ENCODE measurements at places on chromosomes 1 and 21. TPM values are rescaled to one million over a fixed set of nuclear protein-coding genes. Genes with fewer than 3 reads are reported as not detected.

The FCRL6 gene
- polyA plus RNA-seq, result 0.55 TPM

The FBXO2 gene
- polyA plus RNA-seq, result 12.5 TPM

The LRRC42 gene
- polyA plus RNA-seq, result 17.8 TPM

DNA sequence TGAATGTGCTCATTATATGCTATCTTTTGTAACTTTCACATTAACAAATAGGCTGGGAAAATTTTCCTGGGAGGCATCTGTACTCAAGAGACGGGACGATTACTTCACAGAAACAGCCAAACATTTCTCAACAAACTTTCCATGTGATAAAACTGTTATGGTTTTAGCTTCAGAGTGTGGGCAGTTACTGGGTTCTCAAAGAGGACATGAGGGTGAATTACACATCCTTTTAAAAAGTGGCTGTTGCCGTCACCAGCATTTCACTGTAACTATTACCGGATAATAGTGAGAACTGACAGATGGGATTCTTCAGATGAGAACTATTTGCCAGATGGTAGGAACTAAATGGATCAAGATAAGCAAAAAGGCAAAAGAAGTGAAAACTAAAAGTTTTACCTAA, 109.1 kb downstream of the APP start:
- DNase-seq, result no peak
- H3K27ac ChIP-seq, result no peak overlapping the region
- no peak overlapping the region for H3K4me3 ChIP-seq
- peaks cover 6% of the 10 kb centered on the region for H3K4me1 ChIP-seq
- H3K36me3 ChIP-seq, result no peaks in the 10 kb centered on the region

The LCE1F gene
- polyA plus RNA-seq, result not detected

- no peak overlapping the region for H3K27ac ChIP-seq
- DNase-seq, result no peak
- H3K27me3 ChIP-seq, result no peaks in the 10 kb centered on the region
- H3K4me1 ChIP-seq, result no peaks in the 10 kb centered on the region
- H3K4me3 ChIP-seq, result no peak overlapping the region
These were observed 1.6 kb upstream of the PMF1 start for GRCh38 chr1:156211243-156211642.

The GJA5 gene
- polyA plus RNA-seq, result 7.7 TPM

- H3K4me1 ChIP-seq, result peaks cover 14% of the 10 kb centered on the region
- H3K4me3 ChIP-seq, result no peak overlapping the region
- H3K27me3 ChIP-seq, result no peaks in the 10 kb centered on the region
- no peak overlapping the region for H3K27ac ChIP-seq
- no peak for DNase-seq
These were observed 4.2 kb downstream of the COX20 start for GRCh38 chr1:244839656-244840055.

- peak; percentile 29 for DNase-seq
- peaks cover 8% of the 10 kb centered on the region for H3K36me3 ChIP-seq
- no peak overlapping the region for H3K27ac ChIP-seq
- peaks cover 15% of the 10 kb centered on the region for H3K4me1 ChIP-seq
These were observed 2.4 kb downstream of the LIX1L start for GRCh38 chr1:145955436-145955835.

The PNRC2 gene
- polyA plus RNA-seq, result 70.7 TPM

DNA sequence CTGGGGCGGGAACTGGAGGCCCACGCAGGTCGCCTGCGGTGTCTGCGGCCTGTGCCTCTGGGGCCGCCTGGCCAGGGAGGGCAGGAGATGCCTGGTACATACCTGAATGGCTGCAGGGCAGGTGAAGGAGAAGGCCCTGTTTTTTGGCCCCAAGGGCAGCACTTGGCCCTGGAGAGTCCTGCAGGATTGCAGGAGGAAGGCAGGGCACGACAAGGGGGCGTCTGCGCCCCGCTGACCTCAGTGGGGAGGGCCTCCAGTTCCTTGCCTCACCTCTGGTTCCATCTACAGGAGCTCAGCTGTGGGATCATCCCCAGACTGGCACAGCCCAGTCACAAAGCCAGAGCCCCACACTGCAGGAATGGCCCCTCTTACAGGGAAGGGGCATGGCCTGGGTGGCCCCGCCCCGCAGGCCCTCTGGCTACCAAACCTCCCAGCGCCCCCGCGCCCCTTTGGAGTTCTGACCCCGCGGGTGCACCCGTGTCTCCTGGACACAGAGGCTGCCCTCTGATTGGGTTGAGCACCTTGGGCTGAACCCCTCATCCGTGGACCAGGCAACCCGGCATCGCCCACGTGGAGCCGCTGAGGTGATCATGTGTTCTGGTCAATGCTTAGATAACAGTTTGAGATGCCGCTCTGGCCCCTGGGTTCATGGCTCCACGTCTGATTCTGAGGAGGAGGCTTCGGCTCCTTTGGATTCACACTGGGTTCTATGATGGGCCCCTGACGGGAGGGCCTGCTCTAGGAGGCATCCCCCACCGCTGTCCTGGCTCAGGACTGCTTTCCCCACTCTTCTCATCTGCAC, 1.3 kb upstream of the PEX10 start:
- peaks cover 12% of the 10 kb centered on the region for H3K4me1 ChIP-seq
- H3K36me3 ChIP-seq, result peaks cover 11% of the 10 kb centered on the region
- no peak overlapping the region for H3K27ac ChIP-seq

GRCh38 chr1:78227705-78228635, 182.2 kb downstream of the GIPC2 start:
- H3K4me3 ChIP-seq, result no peak overlapping the region
- no peaks in the 10 kb centered on the region for H3K27me3 ChIP-seq
- no peaks in the 10 kb centered on the region for H3K4me1 ChIP-seq

The GUCA2A gene
- polyA plus RNA-seq, result 0.29 TPM

DNA sequence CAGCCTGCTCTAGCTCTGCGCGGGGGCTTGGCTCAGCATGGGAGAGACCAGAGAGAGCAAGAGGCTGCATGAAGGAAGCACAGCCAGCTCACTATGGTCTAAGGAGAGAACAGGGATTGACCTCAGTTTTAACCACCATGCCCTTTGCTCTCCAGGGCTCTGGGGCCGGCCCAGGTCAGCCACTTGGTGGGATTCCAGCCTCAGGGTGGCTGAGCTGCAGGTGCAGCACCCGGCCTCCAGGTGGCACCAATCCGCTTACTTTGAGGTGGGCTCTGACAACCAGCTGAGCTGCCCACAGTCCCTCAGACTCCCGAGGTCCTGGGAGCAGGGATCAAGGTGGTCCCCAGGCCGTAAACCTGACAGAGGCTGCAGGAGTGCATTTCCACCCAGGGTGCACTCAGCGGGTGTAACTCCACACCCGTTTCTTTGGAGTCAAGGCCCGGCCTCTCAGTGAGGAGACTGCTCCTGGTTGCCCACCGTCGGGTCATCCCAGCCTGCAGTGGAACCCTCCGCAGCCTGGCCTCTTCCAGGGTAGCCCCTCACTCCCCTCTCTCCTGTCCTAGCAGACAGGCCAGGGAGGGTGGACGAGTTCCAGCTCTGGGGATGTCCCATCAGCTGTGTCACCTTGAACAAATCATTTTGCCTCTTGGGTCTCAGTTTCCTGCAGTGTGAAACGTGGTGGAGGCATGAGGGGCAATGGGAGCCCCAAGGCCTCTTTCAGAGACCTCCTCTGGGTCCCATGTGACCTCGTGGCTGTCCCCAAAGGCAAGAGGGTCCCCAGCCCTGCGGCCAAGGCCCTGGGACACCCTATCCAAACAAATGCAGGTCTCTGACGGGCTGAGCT, 607 bp upstream of the LGR6 start:
- no peak overlapping the region for H3K4me3 ChIP-seq
- DNase-seq, result peak; percentile 55
- no peak overlapping the region for H3K27ac ChIP-seq
- peaks cover 12% of the 10 kb centered on the region for H3K27me3 ChIP-seq
- H3K4me1 ChIP-seq, result peaks cover 2% of the 10 kb centered on the region

DNA sequence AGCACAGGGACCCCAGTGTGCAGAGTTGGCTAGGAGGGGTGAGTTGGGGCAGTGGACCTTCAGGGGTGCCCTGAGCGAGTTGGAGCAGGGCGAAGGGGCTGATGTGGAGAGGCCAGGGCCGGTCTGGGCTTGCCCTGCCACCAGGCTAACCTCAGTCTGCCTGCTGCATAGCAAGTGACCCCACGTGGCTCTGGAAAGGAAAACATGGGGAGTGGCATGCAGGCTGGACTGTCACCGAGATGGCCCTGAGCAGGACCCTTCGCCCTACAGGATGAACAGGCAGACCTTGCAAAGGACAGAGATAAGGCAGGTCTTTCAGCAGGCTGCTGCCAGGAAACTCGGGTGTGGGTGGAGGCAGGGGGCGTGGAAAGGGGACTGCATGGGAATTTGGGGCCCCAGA, 51.5 kb downstream of the FOXO6 start:
- no peak overlapping the region for H3K27ac ChIP-seq
- no peak for DNase-seq
- no peaks in the 10 kb centered on the region for H3K36me3 ChIP-seq
- H3K4me1 ChIP-seq, result no peaks in the 10 kb centered on the region
- peaks cover 16% of the 10 kb centered on the region for H3K27me3 ChIP-seq
- no peak overlapping the region for H3K4me3 ChIP-seq

DNA sequence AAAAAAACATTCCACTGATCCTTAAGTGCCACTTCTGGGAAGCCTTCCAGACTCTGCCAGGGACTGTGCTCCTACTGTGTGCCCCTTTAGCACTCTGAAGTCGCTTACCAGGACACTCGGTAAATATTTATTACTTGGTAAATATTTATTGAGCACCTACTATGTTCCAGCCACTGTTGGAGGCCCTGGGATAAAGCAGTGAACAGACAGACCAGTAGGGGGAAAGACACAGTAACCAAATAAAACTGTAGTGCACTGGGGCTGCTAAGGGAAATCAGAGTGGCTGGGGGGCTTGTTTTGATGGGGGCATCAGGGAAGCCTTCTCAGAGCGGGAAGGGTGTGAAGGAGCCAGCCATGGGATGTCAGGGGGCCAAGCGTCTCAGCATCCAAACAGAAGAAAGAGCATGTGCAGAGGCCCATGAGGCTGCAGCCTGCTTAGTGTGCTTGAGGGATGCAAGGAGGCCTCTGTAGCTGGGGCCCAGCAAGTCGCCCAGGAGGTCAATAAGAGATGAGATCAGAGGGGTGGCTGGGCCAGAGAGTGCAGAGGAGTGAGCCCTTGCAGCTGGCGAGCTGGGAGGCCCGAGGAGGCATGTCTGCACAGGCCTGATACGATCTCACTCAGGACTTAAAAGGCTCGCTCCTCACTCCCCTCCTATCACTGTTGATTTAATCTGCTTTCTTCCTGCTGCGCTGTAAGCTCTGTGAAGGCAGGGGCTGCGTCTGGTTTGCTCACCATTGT, 28.6 kb downstream of the KAZN start:
- peak overlapping the region; percentile 60 for H3K27ac ChIP-seq
- H3K36me3 ChIP-seq, result no peaks in the 10 kb centered on the region
- H3K4me3 ChIP-seq, result no peak overlapping the region
- H3K4me1 ChIP-seq, result no peaks in the 10 kb centered on the region

The CDA gene
- 47.5 TPM for polyA plus RNA-seq

The IRF6 gene
- 8.7 TPM for polyA plus RNA-seq

The NR5A2 gene
- 1.2 TPM for polyA plus RNA-seq

The S100A7 gene
- 0.47 TPM for polyA plus RNA-seq

The PODN gene
- 27.0 TPM for polyA plus RNA-seq

The HSD11B1 gene
- 11.3 TPM for polyA plus RNA-seq

- no peaks in the 10 kb centered on the region for H3K27me3 ChIP-seq
- no peaks in the 10 kb centered on the region for H3K36me3 ChIP-seq
- peaks cover 1% of the 10 kb centered on the region for H3K4me1 ChIP-seq
- H3K4me3 ChIP-seq, result no peak overlapping the region
These were observed 147.8 kb downstream of the TNFSF18 start for GRCh38 chr1:172902861-172903381.

GRCh38 chr1:19390901-19391595, 78.9 kb downstream of the SLC66A1 start:
- H3K36me3 ChIP-seq, result no peaks in the 10 kb centered on the region
- no peaks in the 10 kb centered on the region for H3K27me3 ChIP-seq

- H3K36me3 ChIP-seq, result no peaks in the 10 kb centered on the region
- no peak for DNase-seq
- H3K27me3 ChIP-seq, result no peaks in the 10 kb centered on the region
- H3K4me1 ChIP-seq, result no peaks in the 10 kb centered on the region
- peak overlapping the region; percentile 93 for H3K4me3 ChIP-seq
These were observed 973 bp downstream of the SDF4 start for GRCh38 chr1:1230656-1231399.

DNA sequence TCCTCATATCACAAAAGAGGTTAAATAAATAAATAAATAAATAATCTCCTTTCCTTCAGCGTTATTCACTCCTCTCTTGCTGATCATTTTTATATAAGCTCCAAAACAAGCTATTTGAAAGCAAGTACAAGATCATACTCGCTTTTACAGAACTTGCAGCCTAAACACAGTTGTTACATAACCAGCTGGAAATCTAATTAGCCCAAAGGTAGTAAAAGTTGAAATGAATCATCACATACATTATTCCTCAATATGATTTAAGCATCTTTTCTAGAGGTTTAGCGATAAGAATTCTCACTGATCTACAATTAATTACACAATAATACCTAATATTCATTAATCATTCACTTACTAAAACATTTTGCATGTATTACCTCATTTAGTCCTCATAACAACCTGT, 160.2 kb downstream of the COP1 start:
- H3K36me3 ChIP-seq, result peaks cover under 1% of the 10 kb centered on the region
- no peaks in the 10 kb centered on the region for H3K27me3 ChIP-seq
- H3K4me1 ChIP-seq, result no peaks in the 10 kb centered on the region
- no peak overlapping the region for H3K4me3 ChIP-seq
- H3K27ac ChIP-seq, result no peak overlapping the region

- no peak overlapping the region for H3K27ac ChIP-seq
- H3K27me3 ChIP-seq, result no peaks in the 10 kb centered on the region
- DNase-seq, result no peak
- no peaks in the 10 kb centered on the region for H3K4me1 ChIP-seq
- no peak overlapping the region for H3K4me3 ChIP-seq
These were observed 23.6 kb downstream of the RAP1GAP start for GRCh38 chr1:21645550-21645949.

GRCh38 chr1:235670157-235670776, 20.7 kb upstream of the GNG4 start:
- no peak for DNase-seq
- no peaks in the 10 kb centered on the region for H3K4me1 ChIP-seq
- no peak overlapping the region for H3K4me3 ChIP-seq
- no peak overlapping the region for H3K27ac ChIP-seq
- H3K27me3 ChIP-seq, result no peaks in the 10 kb centered on the region
- peaks cover 15% of the 10 kb centered on the region for H3K36me3 ChIP-seq

GRCh38 chr1:207866471-207867135, 44.3 kb downstream of the CD34 start:
- no peak overlapping the region for H3K4me3 ChIP-seq
- DNase-seq, result no peak
- H3K4me1 ChIP-seq, result peaks cover 10% of the 10 kb centered on the region
- peak overlapping the region; percentile 95 for H3K27ac ChIP-seq

The INKA2 gene
- polyA plus RNA-seq, result 5.5 TPM

DNA sequence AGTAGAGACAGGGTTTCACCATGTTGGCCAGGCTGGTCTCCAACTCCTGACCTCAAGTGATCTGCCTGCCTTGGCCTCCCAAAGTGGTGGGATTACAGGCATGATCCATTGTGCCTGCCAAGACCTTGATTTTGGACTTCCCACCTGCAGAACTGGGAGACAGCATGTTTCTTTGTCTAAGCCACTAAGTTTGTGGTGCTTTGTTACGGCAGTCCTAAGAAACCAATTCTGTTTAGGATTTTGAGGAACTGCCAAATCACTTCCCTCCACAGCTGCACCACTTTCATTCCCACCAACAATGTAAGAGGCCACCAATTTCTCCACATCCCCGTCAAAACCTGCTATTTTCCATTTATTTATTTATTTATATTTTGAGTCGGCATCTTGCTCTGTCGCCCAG, 46.1 kb downstream of the CHAF1B start:
- H3K27me3 ChIP-seq, result no peaks in the 10 kb centered on the region
- H3K27ac ChIP-seq, result no peak overlapping the region
- no peak overlapping the region for H3K4me3 ChIP-seq
- DNase-seq, result peak; percentile 37

Measured in lung (tissue), 17 donors.